Dermis microvascular lymphatic vessel endothelial cell (primary cell): ENCODE measurements at places on chromosomes 7 and 10. TPM values are rescaled to one million over a fixed set of nuclear protein-coding genes. Genes with fewer than 3 reads are reported as not detected.

The SHOC2 gene
- 39.2 and 44.0 TPM in 2 replicates for total RNA-seq

The ANKRD7 gene
- total RNA-seq, result 0.13 TPM in 2 replicates

The LARP4B gene
- total RNA-seq, result 23.5 and 24.8 TPM in 2 replicates

The ABCA13 gene
- total RNA-seq, result not detected in 2 replicates

The PDE1C gene
- 0.13 TPM in 2 replicates for total RNA-seq

The PAXIP1 gene
- total RNA-seq, result 4.5 and 5.4 TPM in 2 replicates

GRCh38 chr7:79506481-79506880 is 53.0 kb upstream of the MAGI2 start:
- no peak for DNase-seq

DNA sequence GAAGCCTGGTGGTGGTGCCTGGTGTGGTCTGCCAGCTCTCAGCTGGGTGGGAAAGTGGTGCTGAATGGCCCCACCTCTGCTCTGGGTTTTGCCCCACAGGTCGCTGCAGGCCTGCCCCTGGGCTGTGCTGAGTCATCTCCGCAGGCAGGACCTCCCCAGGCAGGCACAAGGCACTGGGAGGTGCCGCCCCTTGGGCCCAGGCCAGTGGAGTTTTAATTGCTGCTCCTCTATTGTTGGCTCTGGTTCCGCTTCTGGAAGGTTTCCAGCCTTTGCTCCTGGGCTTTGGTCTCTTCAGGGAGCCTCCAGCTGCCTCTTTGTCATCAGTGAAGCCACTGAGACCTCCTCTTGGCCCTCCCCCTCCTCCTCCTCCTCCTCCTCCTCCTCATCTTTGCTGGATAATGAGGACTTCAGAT is 180.3 kb upstream of the GRB10 start:
- peak; percentile 55 for DNase-seq

DNA sequence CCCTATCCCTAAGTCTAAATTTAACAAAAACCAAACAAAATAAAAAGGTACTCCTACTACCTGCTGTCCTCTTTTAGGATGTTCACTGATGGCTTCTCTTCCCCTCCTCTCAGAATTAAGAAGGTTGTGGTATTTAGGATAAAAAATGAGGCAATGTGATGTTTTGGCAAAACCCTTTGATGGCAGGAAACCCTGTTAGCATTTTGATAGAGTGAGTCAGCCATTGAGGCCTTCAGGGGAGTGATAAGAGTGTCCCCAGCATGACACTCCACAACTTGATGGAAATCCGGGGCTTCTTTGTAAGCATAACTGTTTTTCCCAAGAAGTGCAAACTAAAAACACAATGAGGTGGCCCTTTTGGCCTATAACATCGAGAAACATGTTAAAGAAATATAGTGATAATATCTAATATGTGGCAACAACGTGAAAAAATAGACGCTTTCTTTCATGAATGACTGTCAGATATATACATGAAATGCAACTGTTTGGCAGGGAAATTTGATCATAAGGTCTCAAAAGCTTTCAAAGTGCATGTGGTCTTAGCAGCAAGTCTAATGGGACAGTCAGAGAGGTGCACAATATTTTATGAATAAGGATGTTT is 55.0 kb downstream of the PRTFDC1 start:
- DNase-seq, result no peak

DNA sequence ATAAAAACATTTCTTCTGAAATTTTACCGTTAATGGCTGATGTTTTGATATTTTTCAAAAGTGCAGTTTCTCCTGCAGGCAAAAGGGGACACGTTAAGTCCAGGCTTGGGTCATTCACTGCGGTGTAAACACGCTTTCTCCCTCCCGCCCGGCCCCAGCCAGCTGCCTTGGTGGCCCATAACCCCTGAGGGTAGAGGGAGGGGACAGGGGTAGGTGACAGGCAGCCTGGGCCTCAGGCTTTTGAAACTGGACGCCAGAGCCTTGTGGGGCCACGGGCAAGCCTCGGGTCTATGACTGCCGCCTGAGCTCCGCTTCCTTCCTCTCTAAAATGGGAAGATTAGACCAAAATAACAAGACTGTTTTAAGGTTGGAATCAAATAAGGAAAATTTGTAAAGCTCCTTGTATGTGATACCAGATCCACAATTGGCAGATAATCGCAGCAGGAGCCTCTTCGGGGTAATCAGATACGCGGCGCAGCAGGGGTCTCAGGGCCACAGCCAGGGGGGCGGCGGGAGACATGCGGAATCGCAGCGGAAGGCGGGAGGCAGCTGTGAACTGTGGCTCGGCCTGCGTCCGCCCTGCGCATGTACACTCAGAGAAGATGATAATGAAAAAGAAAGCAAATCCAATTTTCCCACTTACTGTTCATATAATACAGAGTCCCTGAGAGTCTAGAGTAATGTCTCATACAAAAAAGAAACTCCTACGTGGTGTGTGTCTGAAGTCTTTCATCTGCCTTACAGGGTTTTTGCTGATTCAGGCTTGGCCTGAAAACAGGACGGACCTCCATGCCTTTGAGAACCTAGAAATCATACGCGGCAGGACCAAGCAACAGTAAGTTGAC is 138.3 kb downstream of the EGFR start:
- no peak for DNase-seq

DNA sequence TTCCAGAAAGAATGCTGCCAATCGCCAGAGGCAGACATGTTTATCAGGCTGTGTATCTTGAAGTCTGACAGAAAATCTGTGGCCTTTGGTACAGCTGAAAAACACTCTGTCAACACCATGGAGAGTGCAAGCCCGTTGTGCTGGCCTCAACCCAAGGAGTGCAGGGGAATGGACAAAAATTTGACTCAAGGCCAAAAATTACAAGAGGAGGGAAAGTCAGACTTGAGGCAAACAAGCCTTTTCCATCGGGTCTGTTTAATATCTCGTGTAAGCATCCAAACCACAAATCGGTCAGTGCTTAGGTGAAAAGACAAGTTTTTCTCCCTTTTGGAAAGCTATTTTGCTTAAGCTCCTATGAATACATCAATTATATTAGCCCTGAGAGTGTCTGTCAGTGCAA is 305.3 kb upstream of the NFE2L3 start:
- peak; percentile 89 for DNase-seq
